Lung microvascular endothelial cell (primary cell): ENCODE measurements at places on chromosomes 16 and 17.

- DNase-seq, result peak; percentile 67
These were observed 30.1 kb upstream of the TNFRSF13B start for GRCh38 chr17:17001874-17002520.

GRCh38 chr17:35297666-35298065, 54.8 kb downstream of the SLFN5 start:
- no peak for DNase-seq

DNA sequence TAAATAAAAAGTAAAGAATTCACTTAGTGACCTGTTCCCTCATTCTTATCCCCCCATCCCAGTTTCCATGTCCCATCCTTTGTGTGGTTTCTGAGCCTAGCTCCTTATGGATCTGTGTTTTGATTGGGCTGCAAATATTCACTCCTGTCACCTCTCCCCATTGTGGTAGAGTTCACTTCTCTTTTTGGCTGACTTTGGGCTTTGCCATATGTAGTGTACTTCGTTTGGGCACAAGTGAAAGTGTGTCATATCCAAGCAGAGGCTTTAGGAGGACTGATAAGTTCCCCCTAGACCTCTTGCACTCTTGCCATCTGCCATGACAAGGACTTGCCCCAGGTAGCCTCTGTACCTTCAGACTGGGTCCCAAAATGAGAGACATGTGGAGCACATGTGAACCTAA, 13.0 kb upstream of the DHRS7B start:
- DNase-seq, result no peak

DNA sequence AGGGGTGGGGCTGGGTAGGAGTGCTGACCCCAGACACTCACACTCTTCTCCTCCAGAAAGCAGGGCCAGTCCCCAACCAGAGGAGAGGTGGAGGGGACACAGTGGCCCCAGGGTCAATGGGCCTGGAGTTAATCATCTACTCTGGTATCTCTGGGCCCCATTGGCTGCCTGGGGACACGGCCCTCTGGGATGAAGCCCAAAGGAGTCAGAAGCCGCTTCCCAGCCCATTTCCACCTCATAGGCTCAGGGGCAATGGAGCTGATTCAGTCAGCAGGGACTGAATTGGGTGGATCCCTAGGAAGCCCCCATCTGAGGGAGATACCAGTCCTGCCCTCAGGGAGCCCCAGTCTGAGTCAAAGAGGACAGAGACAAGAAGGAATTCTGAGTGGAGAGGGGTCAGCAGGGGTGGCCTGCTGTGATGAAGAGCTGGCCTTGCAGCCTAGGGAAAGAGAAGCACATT, 2.9 kb upstream of the NAGS start:
- no peak for DNase-seq

DNA sequence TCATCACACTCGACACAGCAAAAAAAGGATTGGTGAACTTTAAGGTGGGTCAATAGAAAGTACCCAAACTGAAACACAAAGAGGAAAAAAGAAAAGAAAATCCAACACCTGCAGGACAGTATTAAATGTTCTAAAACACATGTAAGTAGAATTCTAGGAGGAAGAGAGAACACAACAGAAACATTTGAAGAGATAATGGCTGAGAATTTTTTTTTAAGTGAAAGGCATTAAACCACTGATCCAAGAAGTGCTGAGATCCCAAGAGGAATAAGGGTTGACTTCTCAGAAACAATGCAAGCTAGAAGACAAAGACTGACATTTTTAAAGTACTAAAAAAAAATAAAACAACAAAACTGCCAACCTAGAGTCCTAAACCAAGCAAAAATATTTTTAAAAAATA, 31.6 kb downstream of the VPS53 start:
- DNase-seq, result no peak

DNA sequence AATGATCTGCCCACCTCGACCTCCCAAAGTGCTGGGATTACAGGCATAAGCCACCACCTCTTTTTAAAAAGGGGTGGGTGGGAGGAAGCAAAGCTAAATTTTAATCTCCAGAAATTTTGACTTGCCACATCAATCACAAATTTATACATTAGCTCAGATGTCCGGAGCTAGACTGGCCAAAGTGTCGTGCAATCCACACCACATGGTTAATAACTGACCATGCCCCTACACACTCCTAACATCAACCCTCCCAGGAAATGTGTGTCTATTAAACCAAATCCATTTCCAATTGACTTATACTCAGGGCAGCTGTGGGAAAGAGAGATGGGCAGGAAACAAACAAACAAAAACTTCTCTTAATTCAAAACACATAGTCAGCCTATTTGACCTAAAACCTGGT, 29.9 kb downstream of the SMURF2 start:
- DNase-seq, result no peak
